ENCODE measurements at places on chromosomes 1 and 21. TPM values are rescaled to one million over a fixed set of nuclear protein-coding genes. Genes with fewer than 3 reads are reported as not detected.

GRCh38 chr21:33666153-33666552 lies 23.9 kb downstream of the ITSN1 start:
- H3K4me1 ChIP-seq: no peaks in the 10 kb centered on the region
- no peak overlapping the region for H3K4me3 ChIP-seq
- no peaks in the 10 kb centered on the region for H3K36me3 ChIP-seq
- DNase-seq: no peak
- H3K27me3 ChIP-seq: peaks cover 3% of the 10 kb centered on the region

The AXDND1 gene
- 0.58 TPM for total RNA-seq

GRCh38 chr21:37064841-37065240 lies 8.0 kb downstream of the PIGP start:
- no peak for DNase-seq
- no peaks in the 10 kb centered on the region for H3K27me3 ChIP-seq
- H3K4me1 ChIP-seq: no peaks in the 10 kb centered on the region
- H3K36me3 ChIP-seq: peaks cover 6% of the 10 kb centered on the region
- H3K27ac ChIP-seq: no peak overlapping the region
- no peak overlapping the region for H3K4me3 ChIP-seq

The CD244 gene
- total RNA-seq: 2.3 TPM

- no peak overlapping the region for H3K27ac ChIP-seq
- H3K4me1 ChIP-seq: no peaks in the 10 kb centered on the region
Observed at GRCh38 chr1:160144921-160145320, 6.5 kb upstream of the ATP1A4 start.

The SPRR1A gene
- total RNA-seq: not detected

- H3K27me3 ChIP-seq: peaks cover 31% of the 10 kb centered on the region
- H3K4me3 ChIP-seq: no peak overlapping the region
- H3K27ac ChIP-seq: no peak overlapping the region
- H3K4me1 ChIP-seq: no peaks in the 10 kb centered on the region
- DNase-seq: no peak
Observed at GRCh38 chr1:204711947-204712701, 26.6 kb upstream of the LRRN2 start.

The DNAJC28 gene
- total RNA-seq: 0.55 TPM
